Activated CD4-positive, alpha-beta T cell treated with anti-CD3 and anti-CD28 coated beads, Interleukin-10, Interleukin-2, amounts not matched to agents 100 ng/mL and 50 ng/mL, durations not matched to agents 16 hours and 8 hours (primary cell): ENCODE measurements at places on chromosomes 5 and 9.

GRCh38 chr9:136829412-136829811, 12.9 kb upstream of the AJM1 start:
- DNase-seq, result no peak

DNA sequence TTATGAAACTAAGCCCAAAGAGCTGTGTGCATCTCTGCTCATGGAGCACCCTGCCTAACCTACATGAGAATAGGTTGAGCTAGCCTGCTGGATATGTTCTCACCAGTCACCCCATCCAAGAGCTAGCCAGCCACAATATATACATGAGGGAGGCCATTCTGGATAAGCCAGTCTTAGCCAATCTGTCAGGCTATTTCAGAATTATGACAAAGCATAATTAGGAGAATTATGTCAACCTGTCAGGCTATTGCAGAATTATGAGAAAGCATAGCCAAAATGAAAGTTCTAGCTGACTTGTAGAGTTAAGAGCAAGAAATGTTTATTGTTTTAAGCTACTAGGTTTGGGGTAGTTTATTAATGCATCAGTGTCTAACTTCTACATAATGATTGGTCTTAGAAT, 189.8 kb downstream of the WDR70 start:
- no peak for DNase-seq

DNA sequence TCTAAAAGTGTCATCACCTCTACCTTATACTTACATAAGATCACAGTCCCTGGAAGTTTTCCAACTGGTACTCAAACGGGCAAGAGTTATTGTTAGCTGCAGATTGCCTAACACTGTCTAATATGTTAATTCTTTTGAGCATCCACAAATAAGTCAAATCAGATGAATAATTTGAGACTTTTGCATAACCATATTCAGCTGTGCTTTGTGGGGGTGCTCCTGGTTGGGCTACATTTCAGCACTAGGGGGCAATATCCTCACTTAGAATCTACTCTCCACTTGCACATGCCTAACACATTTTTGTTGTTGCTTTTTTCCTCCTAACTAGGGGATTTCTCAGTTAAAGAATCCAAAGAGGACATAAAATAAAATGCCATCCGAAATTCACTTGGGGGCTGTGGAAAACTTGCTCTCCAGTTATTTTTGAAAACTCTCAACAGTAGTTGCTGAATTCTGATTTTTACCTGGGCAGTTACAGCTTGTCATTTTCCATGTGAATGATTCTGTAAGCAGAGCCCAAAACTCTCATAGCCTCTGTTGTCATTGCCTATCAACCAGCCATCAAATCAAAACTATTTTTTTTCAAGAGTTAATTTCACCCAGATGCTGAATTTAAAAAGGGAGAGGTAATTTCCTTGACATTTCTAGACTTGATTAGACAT, 71.5 kb downstream of the TRIM36 start:
- peak; percentile 51 for DNase-seq

DNA sequence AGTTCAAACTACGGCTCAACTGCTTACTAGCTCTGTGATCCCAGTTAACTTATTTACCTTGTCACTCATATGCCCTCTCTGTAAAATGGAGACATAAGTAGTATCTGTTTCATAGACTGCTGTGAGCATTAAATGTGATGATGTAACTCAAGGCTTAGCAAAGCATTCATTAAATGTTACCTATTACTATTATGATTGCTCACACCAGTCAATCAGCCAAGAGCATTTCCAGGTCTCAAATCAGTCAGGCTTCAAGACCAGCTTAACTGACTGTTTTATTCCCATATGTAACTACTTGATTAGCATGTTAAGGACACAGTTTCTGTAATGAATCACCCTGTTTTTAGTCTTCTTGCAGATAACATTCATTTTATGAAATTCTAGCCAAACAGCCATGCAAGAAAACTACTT, 413.3 kb downstream of the MLLT3 start:
- DNase-seq, result peak; percentile 86

- DNase-seq, result peak; percentile 80
Measured at GRCh38 chr9:112097712-112098688, 77.1 kb downstream of the SUSD1 start.

- peak; percentile 31 for DNase-seq
Measured at GRCh38 chr9:83623679-83624076, 735 bp downstream of the IDNK start.

DNA sequence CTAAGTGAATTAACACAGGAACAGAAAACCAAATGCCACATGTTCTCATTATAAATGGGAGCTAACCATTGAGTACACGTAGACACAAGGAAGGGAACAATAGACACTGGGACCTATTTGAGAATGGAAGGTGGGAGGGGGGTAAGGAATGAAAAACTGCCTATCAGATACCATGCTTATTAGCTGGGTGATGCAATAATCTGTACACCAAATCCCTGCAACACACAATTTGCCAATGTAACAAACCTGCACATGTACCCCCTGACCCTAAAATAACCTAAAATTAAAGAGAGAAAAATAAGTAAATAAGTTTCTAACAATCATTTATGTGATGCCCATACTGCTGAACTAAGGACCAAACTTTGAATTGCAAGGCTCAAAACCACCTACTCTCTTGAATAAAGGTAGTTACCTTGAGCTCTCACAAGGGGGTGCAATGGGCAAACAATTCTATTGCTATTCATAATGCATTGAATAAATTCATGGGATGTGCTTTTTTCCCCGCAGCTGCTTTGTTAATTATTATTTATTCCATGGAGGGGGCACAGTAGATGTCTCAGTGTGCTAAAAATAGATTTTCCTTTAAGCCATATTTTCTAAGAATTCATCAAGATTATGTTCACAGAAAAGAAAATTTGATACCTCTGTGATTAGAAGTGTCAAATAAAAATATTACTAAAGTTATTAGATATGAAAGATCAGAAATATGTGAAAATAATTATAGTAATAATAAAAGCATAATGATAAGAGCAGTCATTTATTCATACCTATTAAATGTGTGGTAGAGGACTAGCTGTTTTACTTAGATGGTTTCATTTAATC, 76.2 kb upstream of the PTPN3 start:
- DNase-seq, result peak; percentile 52

- peak; percentile 67 for DNase-seq
Measured at GRCh38 chr9:121399883-121400607, 30.0 kb upstream of the STOM start.

DNA sequence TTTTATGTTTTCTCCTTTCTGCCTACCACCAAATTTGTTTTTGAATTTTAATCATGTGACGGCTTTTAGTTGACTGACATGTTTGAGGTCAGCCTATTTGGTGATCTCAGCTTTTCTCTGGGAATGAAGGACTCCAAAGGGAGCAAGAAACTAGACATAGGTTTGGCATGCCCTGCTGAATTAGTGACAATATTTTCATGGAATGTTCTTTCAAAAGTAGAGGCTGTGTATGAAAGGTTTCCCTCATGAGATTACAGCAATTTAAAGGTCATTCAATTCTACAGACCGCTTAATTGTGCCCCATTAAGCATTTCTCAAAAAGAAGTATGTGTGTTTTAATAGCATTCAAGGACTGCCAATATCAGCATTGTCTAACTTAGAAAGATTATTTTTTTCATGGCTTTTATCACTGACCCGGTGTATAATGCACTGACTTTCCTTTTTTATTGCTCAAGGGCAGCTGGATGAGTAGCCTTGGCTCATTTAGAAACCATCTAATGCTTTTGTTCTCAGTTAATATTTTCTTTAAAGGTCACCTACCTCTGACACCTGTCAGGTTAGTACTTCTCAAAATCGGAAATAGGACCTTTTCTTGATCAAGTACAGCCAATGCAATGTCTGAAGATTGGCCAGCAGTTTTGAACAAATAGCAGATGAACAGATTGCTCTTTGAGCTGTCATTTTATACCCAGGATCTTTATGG, 8.1 kb upstream of the MLLT3 start:
- DNase-seq, result no peak

DNA sequence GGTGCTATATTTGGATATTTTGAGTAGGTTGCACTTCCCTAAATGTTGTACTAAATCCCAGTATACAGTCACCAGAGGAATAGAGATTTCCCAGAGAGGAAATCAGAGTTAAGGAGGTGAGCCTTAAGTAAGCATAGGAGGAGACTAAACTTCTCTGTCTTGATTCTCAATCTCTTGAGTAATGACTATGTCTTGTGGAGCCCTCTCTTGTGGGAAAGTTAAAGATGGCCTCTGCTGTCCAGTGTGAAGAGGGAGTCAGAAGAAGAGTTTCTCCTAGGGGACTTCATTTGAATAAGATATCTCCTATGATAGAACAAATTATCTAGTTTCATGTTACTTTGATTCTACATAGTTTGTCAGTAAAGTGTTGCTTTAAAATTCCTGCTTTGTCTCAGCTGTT, 502.5 kb downstream of the PDE4D start:
- DNase-seq, result no peak

DNA sequence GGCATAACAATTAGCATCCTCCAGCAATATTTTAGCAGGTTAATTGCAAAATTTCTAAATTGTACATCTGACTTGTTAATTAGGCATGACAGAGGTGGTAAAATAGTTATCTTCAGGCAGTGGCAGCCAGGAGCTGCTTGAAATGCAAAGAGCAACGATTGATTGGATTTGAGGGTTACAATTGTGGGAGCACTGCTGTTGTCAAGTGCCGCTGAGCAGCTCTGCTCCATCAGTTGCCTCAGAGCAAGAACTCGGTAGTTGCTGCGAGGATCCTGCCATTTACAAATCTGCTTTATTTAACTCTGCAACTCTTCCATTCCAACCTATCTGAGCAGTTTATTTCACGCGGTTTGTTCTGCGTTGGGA, 12.6 kb downstream of the PBX3 start:
- DNase-seq, result no peak

DNA sequence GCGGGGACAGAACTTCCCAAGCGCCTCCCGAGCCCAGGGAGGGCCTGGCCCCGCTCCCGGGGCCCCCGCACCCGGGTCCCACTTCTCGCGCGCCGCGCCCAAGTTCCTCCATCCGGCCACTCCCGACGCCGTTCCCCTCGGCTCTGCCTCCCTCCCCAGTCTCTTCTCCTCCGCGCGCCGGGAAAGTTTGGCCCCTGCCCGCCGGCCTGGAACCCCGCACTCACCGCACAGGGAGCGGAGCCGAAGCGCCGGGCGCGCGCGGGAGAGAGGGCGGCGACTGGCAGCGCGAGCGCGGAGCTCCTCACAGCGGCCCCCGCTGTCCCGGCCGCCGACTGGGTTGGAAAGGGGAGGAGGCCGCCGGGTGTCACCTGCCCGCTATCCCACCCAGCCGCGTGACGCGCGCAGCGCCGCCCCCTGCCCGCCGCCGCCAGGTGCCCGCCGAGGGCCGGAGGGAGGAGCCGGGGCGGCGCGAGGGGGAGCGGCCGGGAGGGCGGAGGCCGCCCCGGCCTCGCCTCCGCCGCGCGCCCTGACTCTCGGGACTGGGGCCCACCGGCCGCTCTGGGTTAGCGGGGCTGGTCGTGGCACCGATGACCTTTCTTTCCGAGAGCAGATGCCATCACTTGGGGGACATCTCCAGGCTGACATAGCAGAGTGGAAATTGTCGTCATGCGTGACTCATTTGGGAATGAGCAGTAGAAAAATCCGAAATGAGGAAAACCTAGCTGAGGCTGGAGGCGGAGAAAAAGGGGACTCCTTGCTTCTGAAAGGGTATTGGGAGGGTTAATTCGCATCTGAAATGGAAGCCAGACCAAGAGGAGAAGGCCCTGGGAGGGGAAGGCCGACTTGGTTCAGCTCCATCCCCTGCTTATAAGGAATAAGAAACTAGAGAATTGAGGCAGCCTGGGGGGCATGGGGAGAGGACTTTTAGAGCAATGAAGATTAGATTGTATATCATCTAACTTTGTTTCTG, at the start of gene ELOVL7:
Gene ELOVL7, minus strand, starts transcription at position 334 of the 970 bp plus-strand sequence. CDS start 56,872 bp downstream, outside the sequence.
- peak; percentile 66 for DNase-seq

DNA sequence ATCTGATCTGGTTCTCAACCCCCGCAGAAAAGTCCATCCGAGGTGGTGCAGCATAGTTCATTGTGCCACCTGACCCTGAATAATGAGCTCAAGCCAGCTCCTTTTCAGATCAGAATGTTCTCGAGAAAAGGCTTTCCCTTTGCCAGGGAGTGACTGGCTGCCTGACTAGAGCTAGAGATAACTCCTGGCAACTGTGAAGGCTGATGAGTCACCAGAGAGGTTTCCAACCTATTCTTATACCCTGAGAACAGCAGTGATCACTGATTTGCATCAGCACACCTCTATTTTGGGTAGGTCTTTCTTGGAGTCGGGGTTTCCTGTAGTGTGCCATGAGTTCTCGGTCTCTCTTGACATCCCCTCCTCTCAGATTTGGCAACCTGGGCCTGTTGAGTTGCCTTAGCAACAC, 127.9 kb downstream of the PIK3R1 start:
- peak; percentile 74 for DNase-seq

DNA sequence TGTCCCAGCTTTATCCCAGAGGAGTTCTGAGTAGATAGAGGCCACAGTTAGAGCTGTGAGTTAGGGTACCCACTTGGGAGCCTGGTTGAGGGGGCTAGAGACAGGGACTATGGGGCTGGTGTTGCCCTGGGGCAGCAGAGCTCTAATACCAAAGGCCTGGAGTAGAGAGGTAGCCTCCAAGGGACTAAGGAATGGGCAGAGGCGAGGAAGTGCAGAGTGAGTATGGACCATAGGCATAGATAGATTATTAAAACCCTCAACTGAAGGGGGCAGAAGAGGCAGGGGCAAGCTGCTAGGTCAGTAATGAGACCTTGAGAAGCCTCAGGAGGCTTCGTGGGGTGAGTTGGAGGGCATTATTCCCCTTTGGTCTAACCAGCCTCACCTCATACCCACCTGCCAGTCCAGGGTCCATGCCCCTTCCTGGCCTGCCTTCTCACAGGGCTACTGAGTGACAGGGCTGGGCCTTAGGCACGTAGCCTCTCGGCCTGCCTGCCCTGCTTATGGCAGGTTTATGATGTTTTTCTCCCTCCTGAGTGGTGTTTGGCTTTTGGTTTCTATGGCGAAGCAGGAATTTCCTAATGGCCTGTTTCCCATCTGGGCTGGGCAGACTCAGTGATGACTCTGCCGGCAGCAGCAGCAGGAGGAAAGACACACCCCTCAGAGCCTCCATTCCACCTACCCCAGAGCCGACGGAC, 8.0 kb downstream of the PDLIM4 start:
- no peak for DNase-seq

DNA sequence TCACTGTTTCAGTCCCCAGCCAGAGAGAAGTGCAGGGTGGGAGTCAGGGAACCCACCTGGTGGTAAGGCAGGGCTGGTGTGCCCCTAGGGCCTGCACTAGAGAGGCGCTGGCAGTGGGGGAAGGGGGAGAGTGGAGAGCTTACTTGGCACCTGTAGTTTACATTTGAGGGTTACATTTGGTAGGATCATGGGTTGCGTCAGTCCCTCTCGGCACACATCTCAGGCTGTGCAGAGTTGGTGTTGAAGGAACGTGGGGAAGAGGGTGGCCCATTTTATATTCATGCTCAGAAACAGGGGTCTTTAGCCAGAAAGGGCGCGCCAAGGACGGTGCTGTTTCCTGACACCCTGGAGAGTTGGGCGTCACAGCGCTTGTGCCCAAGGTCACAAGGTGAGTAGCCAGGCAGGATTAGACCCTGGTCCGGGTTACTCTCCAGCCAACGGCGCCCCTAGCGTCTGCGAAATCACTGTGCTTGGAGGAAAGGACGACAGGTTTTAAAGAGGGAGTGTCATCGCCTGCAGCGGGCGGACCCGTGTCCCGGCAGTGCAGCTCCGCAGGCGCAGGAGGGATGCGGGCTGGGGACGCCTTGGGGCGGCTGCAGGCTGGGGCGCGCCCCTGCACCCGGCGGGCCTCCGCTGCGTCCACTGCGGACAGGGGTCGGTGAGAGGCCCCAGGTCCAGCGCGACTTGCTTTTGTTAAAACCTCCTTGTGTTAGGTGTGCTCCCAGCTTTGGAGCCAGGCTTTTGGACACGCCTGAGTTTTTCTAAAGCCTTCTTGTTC, 272.6 kb downstream of the FANCC start:
- DNase-seq, result no peak
